NCI-H510A treated with DMSO at 0.1 percent for 48 hours (cell line): ENCODE measurements at places on chromosomes 5 and 9.

DNA sequence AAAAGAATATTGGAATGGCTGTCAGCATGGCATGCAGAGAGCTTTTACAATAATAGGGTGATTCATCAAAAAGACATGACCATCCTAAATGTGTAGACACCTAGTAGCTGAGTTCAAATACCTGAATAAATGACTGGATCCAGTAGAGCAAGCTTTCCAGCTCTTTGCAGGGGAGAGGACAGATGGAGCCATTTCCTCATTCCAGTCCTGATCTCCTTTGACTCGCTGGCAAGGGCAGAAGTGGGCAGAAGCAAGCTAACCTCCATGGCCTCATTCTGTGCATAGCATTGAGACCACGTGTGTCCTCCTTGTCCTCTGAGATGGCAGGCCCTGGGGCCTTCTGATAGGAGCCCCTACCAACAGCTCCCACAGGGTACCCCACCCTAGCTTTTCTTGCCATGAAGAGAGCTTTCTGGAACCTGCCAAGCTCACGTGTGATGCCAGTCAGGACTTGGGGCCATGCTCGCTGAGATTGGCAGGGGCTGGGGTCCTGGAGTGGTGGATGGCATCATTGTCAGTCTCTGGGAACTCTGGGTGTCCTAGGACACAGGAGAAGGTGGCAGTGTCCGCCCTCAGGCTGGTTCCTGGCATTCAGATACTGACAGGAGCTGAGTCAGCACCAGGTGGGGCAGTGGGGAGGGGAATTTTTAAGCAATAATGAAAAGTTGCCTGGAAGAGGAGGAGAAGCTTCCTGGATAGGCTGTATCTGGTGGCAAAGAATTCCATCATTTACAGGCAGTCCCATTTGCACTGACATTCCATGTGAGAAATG is 33.6 kb downstream of the WWC1 start:
- no peak for DNase-seq

- peak; percentile 65 for DNase-seq
Observed at GRCh38 chr5:862367-863243, 11.8 kb upstream of the ZDHHC11 start.

DNA sequence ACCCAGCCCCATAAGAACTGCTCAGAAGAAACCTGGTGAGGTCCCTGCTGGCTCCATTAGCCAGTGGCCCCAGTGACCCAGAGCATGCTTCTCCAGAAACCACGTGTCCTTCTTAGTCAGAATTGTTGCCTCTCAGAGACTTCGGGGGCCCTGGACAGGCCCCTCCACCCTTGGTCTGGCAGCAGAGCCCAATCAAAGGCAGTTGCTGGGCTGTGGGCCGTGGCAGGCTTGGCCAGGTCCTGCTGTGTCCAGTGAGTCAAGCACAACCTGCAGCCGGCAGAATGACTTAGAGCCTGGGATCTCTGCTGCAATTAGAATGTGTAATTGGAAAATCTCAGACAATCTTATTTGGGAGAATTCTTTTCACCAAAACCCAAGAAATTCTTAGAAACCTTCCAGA is 502.0 kb upstream of the KLF4 start:
- DNase-seq, result no peak

DNA sequence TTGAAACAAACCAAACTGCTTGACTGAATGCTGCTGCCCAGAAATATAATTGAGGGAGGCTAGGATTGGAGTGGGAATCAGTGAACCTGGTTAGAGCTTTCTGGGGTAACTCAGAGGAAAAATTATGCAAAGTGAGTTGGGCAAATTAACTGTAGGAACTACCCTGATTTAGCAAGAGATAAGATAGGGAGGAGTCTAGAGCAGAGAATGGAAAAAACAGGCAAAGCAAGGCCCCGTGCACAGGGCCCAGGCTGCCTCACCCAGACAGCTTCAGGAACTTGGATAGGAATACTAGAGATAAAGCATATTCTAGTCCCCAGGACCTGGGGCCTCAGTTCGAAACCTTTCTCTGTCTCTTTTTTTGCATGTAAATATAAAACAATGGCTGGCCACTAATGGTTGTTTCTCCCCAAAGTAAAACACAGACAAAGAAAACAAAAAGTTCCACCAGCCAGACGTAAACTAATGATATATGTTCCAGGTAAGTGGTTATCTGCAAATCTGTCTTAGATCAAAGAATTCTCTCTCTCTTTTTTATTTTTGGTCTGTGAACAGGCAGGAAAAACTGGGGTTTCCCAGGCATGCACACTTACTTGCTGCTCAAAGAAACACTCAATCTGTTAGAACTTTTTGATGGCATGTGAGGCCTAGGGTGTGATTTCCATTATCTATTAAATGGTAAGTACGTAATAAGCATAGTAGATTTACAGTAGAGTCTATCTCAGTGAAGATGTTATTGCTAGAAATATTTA is 168.1 kb upstream of the MAP3K1 start:
- DNase-seq, result no peak

DNA sequence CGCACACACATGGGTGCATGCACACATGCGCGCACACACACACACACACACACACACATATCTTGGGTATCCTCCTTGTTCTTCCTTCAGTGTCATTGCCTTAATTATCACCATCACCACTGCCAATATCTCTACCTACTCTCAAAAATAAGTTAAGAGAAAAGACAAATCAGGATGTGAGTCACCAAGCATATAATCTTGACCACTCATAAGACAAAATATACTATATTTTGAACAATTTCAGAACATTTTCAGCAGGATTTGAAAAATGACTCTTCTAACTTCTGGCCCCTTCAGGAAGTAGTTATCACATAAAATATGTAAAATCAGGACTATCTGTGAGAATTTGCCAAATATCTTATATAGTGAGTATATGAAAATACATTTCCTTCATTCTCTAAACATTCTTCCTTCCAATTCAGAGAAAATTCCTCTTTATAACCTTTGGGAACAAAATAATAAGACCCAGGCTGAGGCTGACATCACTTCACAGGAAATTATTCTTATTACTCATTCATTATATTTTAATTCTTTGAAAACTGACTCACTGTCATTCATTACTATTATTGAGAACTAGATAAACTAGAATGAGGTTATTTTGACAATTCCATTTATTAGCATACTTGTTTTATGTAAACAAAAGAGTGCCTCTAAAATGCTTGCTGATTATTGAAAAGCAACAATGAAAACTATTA is 772.0 kb upstream of the ACO1 start:
- no peak for DNase-seq

GRCh38 chr5:2747363-2748162 is 3.9 kb downstream of the IRX2 start:
- DNase-seq, result no peak

- no peak for DNase-seq
Observed at GRCh38 chr9:135903786-135904520, 3.4 kb downstream of the CAMSAP1 start.

GRCh38 chr9:78543353-78543752 is 246.4 kb downstream of the PSAT1 start:
- DNase-seq, result no peak

GRCh38 chr5:143186623-143187022 is 216.9 kb downstream of the NR3C1 start:
- peak; percentile 33 for DNase-seq

GRCh38 chr9:12972608-12973589 is 198.1 kb downstream of the LURAP1L start:
- no peak for DNase-seq

DNA sequence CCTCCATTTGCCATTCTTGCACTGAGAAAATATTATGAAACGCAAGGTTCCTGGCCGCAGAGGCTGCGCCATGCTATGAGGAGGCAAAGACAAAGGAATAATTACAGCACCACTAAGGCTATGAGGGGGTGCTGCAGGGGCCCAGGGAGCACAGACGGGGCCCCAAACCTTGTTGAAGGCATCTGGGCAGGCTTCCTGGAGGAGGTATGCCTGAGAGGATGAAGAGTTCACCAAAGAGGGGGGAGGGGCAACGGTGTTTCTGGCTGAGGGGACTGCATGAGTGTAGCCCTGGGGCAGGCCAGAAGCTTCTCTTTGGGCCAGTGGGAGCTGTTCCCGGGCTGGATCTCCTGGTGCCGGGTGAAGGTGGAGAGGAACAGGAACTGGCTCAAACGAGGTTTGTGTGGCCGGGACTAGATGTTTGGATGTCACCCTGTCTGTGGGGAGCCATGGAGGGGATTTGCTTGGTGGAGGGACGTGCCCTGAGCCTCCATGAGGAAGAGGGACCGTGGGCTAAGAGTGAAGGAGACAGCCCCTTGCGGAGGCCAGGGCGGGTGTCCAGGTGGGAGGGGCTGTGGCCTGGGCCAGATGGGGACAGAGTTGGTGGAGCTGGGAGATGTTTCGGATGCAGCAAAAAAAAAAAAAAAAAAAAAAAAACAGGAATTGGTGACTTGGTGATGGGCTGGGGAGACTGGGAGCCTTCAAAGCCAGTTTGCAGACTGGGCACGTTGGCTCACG is 28.2 kb downstream of the PTGES start:
- DNase-seq, result no peak
